Inflammatory macrophage treated with lipopolysaccharide for 4 hours (primary cell): ENCODE measurements at places on chromosomes 3 and 15.

DNA sequence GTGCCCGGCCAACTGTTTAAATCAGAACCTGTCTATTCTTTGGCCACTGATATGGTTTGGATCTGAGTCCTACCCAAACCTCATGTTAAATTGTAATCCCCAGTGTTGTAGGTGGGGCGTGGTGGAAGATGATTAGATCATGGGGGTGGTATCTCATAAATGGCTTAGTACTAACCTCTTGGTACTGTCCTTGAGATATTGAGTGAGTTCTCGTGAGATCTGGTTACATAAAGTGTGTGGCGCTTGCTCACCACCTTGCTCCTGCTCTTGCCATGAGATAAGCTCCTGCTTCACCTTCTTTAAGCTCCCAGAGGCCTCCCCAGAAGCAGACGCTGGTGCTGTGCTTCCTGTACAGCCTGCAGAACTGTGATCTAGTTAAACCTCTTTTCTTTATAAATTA is 42.4 kb downstream of the REC114 start:
- DNase-seq: no peak

DNA sequence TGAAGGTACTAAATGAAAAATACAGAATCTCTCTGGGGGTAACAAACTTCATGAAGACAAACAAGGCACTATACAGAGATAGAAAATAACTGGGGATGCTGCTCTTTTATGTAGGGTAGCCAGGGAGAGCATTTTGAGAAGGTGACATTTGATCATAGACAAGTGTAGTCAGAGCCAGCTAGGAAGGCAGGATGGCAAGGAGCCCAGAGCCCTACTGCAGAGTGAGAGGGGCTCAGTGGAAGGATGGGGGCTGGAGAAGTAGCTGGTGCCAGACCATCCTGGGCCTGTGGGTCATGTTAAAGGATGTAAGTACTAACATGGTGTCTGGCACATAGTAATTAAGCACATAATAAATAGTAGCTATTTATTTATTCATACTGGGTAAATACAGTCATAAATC is 133.6 kb downstream of the MEIS2 start:
- DNase-seq: no peak

DNA sequence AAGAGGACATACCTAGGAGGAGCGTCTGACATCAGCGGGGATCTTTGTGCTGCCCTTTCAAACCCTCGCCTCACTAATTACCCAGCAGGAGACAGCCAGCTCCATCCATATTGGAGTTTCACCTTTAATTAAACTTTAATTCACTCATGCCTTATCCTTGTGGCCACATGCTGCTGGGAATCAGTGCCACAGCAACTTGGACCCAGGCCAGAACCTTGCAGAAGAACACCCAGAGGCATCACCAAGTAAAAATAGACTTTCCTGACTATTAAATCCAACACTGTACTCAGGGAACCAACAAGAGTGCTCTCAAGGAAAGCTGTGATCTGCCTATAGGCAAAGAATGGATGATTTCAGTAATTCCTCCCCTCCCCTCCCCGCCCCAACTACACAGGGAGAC is 23.9 kb downstream of the EIF1B start:
- no peak for DNase-seq

DNA sequence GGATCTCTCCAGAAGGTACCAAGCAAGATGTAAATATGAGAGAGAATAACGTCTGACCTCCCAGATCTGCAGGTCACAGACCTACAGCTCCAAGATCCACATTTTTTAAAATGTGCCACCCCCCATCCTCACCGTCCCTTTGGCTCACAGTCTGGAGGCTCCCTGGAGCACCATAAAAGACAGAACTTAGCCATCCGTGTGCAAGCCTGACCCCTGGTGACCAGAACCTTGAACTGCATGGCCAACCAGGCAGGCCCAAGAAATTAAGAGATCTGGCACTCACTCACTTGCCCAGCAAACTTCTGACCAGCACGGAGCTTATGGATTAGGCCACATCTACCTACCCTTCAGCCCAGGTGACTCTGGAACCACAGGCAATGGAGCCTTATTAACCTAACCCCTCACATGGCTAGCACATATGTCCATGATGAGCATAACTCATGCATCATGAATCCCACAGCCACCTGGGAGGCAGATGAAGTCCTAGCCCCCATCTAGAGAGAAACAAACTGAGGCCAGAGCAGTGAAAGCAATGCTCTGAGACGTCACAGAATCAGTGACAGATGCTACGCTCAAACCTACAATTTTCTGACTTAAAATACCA is 275.3 kb downstream of the UACA start:
- DNase-seq: peak; percentile 70

DNA sequence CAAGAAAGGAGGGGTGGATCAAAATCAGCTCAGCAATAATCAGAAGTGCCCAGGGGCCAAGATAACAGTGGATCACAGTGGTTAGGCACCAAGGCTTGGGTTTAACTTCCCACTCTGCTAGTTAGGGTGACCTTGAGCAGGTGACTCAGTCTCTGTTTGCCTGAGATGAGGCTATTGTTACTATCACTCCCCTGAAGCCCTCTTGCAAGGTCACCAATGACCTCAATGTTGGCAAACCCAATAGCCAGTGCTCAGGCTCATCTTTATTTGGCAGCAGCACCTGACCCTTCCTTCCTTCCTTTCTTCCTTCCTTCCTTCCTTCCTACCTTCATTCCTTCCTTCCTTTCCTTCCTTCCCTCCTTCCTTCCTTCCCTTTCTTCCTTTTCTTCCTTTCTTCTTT is 102.4 kb upstream of the HACD2 start:
- DNase-seq: peak; percentile 47

DNA sequence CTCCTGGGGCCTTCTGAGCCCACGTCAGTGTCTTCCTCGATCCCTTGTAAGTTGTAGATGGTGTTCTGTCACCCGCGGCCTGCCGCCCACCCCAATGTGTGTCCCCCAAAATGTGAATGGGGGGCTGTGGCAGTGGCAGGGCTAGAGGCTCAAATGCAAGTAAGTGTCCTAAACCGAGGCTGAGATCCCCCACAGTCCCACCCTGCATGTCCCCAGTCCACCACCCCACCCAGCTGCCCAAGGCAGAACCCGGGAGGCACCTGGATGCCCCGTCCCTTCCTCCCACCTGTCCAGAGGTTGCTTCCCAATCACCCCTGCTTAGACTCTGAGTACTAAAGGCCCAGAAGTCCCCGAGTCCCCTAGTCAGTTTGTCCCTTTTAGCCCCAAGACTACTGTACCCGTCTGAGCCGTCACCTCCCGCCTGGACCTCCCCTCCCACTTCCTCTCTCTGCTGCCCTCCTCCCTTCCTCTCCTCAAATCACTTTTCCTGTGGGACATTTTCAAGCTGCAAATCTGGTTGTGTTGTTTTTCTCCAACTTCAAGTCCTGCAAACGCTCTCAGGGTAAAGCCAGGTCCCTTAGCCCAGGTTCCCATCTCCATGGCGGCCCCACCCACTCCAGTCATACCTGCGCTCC is 11.8 kb upstream of the PLXND1 start:
- peak; percentile 42 for DNase-seq

- no peak for DNase-seq
These were observed 12.8 kb upstream of the SH3BP5 start for GRCh38 chr3:15345066-15345607.

- peak; percentile 88 for DNase-seq
These were observed 21.0 kb downstream of the ZDHHC3 start for GRCh38 chr3:44954962-44955361.

GRCh38 chr3:73258057-73258456 is 196.6 kb downstream of the EBLN2 start:
- no peak for DNase-seq

DNA sequence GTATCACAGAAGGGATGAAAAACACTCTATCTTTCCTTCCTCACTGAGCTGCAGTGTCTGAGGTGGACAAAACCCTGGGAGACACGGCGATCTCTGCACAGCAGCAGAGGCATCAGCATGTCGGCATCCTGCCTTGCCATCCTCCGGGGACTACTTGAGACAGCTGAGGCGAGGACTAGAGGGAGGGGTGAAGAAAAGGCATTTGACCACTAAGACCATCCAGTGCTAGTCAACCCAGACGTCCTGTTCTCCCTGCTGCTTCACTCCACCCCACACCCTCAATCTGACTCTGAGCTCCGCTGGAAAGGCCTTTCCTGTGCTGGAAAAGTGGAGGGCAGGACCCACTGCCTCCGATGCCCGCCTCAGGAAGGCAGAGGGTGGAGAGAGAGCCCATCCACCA is 67.3 kb downstream of the VGLL4 start:
- no peak for DNase-seq

DNA sequence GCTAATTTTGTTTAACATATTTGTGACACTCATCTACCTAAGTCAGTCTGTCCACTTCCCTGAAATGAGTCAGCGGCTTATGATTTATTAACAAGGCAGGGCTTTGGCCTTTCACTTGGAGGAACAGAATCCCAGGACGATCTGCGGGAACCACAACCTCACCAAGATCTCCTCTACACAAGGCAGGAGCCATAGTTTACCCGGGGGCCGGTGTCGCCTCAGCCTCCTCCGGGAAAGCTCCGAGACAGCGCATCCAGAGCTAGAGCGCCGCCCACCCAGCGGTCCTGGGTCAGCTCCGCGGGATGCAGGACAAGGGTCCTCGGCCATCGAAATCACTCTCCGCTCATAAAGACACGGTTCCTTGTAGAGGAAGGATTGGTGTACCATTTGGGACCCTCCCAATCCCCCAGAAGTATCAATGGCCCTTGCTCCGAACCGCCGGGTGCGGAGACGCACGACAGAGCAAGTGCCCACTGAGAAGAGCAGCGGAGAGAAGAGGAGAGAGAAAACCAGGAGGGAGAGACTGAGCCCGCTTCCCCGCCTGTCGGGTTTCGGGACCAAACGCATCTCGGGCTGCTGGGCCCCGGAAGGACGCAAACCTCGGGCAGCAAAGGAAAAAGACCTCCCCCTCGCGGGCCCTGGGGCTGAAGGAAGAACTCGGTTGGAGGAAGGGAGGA is 13.1 kb upstream of the ALCAM start:
- peak; percentile 92 for DNase-seq

DNA sequence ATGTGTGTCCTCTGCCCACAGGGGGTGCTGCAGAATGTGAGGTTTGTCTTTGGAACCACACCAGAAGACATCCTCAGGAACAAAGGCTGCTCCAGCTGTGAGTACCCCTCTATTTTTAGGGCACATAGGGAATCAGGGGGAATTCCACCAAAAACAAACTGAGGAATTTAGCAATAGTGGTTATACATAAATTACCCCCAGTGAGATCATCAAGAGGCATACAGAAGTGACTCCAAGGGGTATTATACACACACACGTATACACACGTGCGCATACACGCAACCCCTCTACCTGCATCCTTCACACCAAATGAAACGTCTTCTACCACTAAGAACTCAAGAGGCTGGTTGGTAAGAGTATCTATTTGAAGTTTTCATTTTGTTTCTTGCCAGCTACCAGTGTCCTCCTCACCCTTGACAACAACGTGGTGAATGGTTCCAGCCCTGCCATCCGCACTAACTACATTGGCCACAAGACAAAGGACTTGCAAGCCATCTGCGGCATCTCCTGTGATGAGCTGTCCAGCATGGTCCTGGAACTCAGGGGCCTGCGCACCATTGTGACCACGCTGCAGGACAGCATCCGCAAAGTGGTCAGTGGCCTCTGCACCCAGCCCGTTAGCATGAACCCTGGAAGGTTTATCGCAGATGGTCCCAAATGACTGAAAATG is 2.9 kb downstream of the THBS1 start:
- DNase-seq: peak; percentile 2

GRCh38 chr3:72906154-72906553 is 18.3 kb downstream of the GXYLT2 start:
- no peak for DNase-seq
